ENCODE measurements at places on chromosomes 16 and 17. TPM values are rescaled to one million over a fixed set of nuclear protein-coding genes. Genes with fewer than 3 reads are reported as not detected.

- no peak for DNase-seq
Observed at GRCh38 chr17:1592751-1593629, 30.4 kb upstream of the PITPNA start.

DNA sequence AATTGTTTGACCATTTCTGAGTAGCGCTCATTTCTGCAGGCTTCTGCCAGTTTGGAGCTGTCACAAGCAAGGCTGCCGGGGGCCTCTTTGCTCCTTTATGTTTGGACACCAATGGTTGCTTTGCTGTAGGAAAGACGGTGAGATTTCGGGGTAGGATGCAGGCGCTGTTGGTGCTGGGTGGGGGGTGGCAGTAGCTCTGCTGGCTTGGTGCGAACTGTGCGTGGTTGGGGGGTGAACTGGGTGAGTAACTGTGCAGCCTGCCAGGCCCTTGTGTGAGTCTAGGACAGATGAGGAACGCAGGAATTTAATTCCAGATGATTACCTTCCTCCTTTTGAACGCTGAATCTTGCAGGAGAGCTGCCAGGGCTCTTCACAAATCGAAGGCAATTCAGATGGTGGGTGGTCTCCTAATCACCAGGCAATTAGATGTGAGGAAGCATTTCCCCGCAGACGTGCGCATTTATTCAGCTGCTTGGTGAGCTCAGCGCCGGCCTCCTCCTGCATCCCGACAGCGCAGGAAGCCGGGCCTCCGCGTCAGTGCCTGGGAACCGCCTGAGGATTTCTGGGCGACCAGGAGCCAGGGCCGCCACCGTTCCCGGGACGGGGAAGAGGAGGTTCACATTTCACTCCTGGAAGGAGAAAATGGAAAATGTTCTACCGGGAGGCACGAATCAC lies 154.4 kb downstream of the FOXL1 start:
- peak; percentile 79 for DNase-seq

DNA sequence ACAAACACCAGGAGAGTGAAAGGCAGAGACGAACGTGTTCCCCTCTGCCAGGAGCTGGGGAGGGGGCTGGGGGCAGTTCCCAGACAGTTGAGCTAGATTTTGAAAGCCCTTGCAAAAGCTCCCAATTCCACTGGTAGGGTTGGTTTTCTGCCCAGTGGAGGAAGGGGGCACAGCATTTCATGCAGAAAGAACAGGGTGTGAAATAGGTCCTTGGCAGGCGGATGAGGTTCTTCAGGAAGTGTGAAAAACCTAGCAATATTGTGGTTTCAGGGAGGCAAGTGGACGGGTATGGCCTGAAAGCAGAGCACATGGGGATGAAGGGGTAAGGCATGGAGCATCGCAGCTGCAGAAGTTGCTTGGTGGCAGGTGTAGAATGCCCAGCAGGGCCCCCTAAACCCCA lies 248.3 kb downstream of the KATNIP start:
- DNase-seq: no peak

GRCh38 chr17:60712675-60713074 lies 35.0 kb downstream of the BCAS3 start:
- DNase-seq: no peak

Gene ST6GALNAC1
- not detected for polyA plus RNA-seq

DNA sequence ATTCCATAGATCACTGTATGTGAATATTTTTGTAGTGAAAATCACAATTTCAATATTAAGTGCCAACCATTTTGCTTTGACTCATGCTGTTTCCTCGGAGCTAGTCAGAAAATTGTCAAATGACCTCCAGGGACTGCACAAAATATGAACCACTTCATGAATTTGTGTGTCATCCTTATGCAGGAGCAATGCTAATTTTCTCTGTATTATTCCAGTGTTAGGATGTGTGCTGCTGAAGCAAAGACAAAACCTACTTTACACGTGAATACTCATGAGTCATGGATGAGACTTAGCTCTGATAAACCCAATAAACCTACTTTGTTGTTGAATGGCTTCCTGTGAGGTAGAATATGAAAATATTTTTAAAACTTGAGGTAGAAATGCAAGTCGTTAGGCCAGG lies 65.2 kb downstream of the SHCBP1 start:
- DNase-seq: no peak

DNA sequence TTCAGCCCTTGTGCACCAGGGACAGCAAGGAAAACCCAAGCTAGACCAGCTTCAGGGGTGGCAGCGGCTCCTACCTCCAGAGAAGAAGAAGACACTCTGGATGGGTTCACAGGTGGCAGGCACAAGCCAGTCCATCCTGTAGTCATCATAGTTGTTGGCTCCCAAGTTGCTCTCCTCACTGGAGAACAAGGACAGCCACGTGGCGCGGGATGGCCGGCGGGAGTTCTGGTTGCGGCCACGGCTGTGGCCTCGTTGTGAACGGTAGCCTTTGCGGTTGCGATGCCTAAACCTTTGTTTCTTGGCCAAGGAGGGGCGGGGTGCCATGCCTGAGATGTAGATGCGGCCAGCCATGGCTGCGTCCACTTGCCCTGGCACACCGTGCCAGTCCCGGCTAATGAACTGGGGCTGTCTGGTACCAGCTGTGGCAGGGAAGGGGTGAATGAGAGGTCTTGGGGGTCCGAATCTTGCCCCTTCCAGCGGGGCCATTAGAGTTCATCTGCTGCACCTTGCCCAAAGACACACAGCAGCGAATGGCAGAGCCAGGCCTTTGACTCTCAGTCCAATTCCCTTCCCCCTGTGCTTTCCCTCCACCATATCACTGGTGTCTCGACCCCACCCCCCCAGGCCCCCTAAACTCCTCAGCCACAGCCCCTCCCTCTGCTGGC lies 2.3 kb downstream of the VTN start:
- no peak for DNase-seq

DNA sequence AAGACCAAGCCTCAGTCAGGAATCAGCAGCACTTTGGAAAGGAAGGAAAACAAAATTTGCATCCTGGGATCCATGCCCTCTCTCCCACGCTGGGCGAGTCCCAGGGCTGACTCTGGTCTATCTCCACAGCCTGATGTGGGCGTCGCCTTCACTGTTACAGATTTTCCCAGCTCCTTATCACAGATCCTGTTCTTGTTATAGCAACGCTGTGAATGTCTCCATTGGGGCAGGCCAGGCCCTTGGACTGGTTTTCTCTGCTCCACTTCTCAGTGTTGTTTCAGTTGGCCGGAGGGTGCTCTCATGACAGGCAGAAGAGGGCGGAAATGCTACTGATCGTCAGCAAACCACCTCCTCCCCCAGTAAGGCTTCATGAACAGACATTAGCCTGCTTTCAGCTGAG lies 127.9 kb upstream of the CDH11 start:
- DNase-seq: peak; percentile 16

- no peak for DNase-seq
Observed at GRCh38 chr16:89723279-89724250, 2.2 kb downstream of the ZNF276 start.

DNA sequence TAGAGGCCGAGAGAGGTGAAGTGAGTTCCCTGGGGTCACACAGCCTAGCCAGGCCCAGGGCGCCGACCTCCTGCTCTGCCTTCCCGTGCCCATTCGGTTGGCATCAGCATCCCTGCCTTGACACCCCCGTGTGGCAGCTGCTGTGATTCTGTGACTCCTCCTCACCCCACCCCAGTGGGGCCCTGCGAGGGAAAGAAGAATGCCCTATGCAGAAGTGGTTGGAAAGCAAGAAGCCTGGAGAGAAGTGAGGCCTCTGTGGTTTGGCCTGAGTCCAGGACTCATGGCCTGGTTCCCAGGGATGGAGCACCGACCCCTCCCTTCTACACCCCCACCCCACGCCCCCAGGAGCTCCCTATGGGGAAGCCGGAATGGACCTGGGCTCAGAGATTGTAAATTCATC lies 296.2 kb downstream of the SEC14L1 start:
- no peak for DNase-seq

Gene CORO1A
- 10.2 TPM for polyA plus RNA-seq

DNA sequence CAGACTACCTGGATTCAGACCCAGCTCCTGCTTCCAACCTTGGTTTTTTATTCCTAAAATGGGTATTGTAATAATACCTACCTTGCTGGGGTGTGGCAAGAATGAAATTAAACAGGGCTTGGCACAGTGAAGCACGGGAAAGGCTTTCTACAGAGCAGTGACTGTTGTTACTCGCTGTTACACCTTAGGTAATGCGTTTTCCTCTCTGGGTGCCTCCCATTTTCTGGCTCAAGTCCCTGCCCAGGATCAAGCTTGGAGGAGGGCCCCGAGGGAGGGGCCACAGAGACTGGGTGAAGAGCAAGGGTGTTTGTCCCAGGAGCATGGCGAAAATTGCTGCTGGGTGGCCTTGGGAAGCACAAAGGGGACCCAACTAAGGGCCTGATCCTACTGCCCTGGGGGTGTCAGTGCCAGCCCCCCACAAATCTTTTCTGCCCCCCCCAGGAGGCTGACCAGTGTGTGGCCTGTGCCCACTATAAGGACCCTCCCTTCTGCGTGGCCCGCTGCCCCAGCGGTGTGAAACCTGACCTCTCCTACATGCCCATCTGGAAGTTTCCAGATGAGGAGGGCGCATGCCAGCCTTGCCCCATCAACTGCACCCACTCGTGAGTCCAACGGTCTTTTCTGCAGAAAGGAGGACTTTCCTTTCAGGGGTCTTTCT lies 13.3 kb downstream of the MIEN1 start:
- DNase-seq: no peak

Gene SGCA
- polyA plus RNA-seq: not detected

Gene C17orf100
- 4.8 TPM for polyA plus RNA-seq

DNA sequence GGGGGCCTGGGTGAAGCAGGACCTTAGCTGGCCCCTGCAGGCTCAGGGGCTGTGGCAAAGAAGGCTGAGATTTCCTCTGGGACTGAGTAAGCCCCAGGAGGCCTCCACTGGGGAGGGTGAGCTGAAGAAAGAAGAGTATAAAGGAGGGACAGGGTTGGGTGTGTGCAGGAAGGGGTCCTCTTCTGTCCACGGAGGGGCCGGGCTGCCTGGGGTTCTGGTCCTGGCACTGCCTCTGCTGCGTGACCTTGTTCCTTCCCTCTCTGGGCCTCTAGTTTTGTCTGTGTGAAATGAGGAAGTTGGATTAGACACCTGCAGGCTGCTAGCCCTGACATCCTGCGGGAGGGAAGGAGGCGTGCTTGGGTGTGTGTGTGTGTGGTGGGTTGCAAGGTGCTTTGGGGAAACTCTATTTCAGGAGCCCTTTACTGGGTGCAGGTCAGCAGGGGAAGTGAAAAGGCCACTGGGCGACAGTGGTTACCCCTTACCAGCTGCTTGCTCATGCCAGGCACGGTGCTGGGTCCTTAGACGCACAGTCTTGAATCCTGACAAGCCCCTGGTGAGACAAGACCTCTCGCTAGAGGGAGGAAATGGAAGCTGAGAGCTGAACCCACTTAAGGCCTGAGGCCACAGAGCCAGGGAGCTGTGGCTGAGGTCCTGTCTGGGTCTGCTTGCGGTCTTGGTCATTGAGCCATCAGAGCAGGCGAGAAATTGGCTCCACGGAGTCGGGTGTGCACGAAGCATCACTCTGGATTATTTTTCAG lies 60.7 kb downstream of the OR1D5 start:
- no peak for DNase-seq

Gene KRT27
- polyA plus RNA-seq: not detected

GRCh38 chr16:11635113-11635652 lies 33.1 kb upstream of the SNN start:
- no peak for DNase-seq

- DNase-seq: no peak
Observed at GRCh38 chr16:59385491-59385890, 651.4 kb upstream of the GOT2 start.

- no peak for DNase-seq
Observed at GRCh38 chr17:67912656-67913055, 83.6 kb downstream of the C17orf58 start.

GRCh38 chr17:72219824-72220493 lies 99.1 kb downstream of the SOX9 start:
- peak; percentile 25 for DNase-seq

DNA sequence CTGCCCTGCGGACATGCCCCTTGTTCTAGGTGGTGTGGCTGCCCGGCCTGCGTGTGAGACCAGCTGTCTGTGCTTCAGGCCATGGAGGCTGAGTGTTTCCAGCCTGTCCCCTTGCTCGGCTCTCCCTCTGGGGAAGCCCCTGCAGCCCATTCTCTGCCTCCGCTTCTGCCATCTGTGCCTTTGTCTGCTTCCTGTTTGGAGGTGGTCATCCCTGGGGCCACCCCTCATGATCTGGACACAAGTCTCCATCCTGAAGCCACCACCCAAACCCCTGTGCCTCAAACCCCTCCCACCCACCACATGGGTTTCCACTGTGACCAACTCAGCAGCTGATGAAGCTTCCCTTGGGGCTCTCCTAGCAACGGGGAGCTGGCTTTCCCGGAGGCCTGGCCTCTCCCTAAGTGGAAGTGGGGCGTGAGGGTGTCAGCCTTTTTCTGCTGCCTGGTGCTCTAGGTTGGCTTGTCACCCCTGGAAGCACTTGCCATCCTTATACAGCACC lies 184.9 kb downstream of the SEC14L1 start:
- no peak for DNase-seq

DNA sequence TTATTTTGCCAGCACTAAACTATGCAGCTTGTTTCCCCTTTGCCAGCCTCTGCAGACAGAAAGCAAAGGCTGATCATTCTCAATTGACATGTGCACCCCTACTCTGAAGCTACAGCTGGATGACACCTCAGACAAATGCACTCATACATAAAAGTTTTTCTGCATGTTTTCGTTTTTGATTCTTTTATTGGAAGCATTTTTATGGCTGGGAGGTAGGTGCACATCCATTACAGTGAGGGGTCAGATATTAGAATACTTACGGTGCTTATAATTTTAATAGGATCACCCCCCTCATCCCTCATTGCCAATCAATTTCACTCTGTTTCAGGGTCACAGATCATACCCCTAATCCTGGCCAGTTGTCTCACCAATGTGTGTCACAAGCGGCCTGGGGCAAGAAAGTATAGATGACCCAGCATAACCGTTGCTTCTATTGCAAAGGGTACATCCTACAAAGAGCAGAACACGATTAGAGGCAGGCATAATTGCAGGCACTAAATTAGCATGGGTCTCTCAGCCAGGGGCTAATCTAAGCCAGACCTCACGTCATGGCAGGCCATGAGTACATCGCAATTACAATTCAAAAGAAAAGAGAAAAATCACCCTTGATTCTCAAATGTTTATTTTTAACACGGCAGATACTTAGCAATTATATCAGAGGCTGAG lies 89.5 kb upstream of the SOX9 start:
- DNase-seq: no peak

Gene KRTAP2-3
- polyA plus RNA-seq: not detected

Gene KCNH6
- 1.1 TPM for polyA plus RNA-seq

DNA sequence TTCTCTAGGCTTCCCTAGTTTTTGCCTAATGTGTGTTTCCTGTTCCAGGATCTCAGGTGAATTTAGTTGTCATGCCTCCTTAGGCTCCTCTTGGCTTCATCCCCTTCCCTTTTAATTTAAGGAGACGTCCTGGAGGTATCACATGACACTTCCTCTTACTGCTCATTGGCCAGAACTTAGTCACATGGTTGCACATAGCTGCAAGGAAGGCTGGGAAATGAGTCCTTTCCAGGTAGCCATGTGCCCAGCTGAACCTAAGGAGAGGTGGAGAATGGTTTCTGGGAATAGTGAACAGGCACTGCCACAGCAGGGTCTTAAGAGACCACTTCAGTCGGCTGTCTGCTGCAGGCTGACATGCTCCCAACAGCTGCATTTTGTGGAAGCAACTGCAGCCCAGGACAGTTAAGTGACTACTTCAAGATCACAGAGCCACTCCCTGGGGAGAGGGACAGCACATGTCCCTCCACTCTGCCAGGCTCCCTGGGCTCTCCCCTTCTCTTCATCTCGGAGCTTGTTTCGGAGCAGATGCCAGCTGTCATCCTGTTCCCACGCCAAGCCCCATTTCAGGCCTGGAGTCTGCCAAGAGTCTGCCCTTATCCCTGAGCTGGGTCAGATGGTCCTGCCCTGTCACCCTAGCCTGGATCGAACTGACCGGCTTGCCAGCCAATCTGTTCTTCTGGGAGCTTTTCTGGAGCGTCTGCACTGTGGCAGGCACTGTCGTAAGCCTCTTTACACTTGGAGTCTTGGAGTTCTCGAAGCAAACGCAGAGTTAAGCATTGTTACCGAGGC lies 81.4 kb upstream of the FOXF1 start:
- DNase-seq: no peak

Data from GM23338 (cell line).